CD4-positive, alpha-beta T cell treated with Interleukin-21 for 1 hour (primary cell): ENCODE measurements at places on chromosomes 1 and 21.
A peak's percentile ranks its signal among the peaks of the same experiment; 100 is the strongest.

DNA sequence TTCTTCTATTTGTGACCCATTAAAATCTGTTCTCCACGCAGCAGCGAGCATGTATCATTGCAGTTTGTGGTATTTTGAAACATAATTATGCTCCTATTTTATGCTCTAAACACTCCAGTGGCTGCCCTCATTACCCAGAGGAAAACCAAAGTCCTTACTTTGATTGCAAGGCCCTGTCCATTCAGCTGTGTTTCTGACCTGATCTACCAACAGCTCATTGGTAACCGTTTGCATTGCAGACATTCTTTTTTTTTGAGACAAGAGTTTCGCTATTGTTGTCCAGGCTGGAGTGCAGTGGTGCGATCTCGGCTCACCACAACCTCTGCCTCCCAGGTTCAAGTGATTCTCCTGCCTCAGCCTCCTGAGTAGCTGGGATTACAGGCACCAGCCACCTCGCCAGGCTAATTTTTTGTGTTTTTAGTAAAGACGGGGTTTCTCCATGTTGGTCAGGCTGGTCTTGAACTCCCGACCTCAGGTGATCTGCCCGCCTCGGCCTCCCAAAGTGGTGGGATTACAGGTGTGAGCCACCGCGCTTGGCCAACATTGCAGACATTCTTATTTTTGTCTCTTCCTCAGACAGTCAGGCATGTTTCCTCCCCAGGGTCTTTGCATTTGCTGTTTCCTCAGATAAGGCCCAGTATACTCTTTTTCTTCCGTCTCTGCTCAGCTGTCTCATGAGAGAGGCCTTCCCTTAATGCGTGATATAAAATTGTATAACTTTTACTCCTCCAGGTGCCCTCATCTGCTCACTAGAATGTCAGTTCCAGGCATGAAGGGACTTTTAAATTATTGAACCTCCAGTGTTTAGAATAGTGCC lies 32.5 kb downstream of the THRAP3 start:
- no peak for DNase-seq

GRCh38 chr1:165235155-165235776 lies 121.2 kb downstream of the LMX1A start:
- no peak for DNase-seq

DNA sequence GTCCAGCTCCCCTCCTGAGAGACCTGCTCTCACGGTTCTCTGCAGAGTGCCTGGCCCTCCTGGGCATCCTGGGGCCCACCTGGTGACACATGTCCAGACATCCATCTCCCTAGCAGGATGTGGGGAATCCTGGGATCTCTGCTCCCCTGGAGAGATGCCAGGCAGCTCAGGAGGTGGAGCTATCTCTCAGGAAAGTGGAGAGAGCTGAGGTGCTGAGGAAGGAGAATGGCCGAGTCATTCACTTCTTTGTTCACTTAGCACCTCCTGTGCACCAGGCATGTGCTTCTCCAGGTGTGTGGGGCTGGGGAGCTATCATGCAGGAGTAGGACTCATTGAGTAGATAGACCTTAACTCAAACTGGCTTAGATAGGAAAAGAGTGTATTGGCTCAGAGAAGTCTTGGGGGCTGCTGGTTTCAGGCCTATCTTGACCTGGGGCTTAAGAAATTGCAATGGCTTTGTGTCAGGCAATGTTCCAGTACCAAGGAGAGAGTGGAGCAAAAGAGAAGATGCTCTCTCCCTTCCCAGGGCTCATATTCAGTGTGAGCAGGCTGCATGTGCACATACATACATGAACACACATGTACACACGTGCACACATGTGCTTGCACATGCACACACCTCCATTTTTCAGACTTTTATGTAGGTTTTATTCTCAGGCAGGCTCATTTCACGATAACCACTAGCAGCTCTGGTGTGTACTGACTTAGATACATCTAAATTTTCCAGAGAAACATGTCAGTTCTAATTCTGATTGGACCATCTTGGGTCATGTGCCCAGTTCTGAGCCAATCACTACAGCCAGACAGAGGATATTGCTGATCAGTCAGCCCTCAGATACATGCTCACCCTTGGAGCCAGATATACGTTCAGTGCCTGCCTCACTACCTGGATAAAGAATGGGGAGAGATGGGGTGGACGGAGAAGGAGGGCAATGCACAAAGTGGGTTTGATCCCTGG lies 437.6 kb downstream of the PTPRU start:
- DNase-seq, result no peak

DNA sequence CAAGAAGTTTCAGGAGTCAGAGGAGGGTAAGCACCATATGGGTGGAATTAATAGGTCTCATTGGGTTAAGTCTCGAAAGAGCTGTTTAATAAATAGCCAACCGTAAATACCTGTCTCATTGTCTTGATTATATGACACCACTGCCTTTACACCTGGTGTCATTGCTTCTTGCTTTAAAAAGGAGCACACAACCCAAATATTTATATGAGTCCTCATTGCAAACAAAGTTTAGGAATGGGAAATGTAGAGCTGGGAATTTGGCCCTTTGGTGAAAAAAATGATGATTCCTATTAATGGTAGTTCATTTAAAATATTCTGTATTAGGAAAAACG lies 2.1 kb downstream of the BACH1 start:
- no peak for DNase-seq

DNA sequence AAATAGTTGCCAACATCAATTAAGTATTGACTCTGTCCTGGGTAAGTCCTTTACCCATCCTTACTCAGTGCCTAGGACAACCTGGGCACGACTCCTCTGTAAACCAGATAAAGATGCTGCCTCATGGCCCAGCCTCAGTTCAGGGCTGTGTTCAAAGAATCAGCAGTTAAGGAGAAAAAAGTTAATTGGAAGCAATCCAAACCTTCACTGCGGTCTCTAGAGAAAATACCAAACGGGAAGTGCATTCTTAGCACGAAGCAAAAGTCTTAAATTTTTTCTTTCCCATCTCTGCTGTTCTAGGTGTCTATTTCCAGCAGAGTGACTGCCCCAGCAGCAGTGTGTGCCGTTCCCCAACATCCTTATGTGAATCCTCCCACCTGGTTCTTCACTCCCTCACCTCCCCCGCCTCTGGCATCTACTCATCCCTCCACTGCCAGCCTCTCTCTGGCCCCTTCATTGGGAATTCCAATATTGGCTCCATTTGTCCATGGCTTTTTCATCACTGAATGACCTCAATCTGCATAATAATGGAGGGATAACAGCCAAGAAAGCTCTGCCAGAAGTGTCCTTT lies 23.2 kb downstream of the KANK4 start:
- peak; percentile 6 for DNase-seq
